Pericardium fibroblast (primary cell): ENCODE measurements at places on chromosomes 7 and 10. TPM values are rescaled to one million over a fixed set of nuclear protein-coding genes. Genes with fewer than 3 reads are reported as not detected.

The TRPV5 gene
- total RNA-seq, result not detected in 2 replicates

The ASB10 gene
- not detected in 2 replicates for total RNA-seq

The TRIM24 gene
- total RNA-seq, result 9.9 and 11.4 TPM in 2 replicates

The OR6V1 gene
- not detected in 2 replicates for total RNA-seq

The CCDC126 gene
- total RNA-seq, result 2.4 and 4.1 TPM in 2 replicates

The PMS2 gene
- total RNA-seq, result 10.4 and 16.7 TPM in 2 replicates

The LIPF gene
- total RNA-seq, result not detected in 2 replicates

The NKX1-2 gene
- total RNA-seq, result not detected in 2 replicates
